ENCODE measurements at places on chromosomes 7 and 10.

GRCh38 chr10:21355591-21356011 is 169.9 kb downstream of the SKIDA1 start:
- peak; percentile 67 for ATAC-seq

DNA sequence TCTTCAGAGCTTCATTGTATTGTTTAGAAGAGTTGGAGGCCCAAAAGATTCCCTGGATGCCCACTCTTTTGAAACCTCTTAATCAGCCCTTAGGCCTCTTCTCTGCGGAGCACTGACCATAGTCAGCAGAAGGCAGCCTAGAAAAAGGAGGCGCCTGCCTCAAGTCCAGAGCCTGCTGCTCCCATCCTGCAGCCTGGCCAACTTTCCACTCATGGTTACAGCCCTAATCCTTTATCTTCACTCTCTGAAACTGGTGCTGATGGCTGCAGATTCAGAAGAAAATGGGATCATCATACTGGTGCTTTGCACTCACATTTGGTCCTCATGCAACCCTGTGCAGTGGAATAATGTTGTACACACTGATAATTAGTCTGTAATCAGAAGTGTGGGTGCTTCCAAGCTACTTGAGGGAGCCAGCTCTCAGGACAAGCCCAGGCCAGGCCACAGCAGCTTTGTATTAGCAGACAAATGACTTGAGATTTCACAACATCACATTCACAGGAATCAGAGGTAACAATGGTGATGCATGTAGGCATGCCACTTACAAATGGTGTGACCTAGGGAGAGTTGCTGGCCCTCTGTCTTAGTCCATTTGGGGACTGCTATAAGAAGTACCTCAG is 272.9 kb downstream of the GALNT17 start:
- ATAC-seq: no peak

DNA sequence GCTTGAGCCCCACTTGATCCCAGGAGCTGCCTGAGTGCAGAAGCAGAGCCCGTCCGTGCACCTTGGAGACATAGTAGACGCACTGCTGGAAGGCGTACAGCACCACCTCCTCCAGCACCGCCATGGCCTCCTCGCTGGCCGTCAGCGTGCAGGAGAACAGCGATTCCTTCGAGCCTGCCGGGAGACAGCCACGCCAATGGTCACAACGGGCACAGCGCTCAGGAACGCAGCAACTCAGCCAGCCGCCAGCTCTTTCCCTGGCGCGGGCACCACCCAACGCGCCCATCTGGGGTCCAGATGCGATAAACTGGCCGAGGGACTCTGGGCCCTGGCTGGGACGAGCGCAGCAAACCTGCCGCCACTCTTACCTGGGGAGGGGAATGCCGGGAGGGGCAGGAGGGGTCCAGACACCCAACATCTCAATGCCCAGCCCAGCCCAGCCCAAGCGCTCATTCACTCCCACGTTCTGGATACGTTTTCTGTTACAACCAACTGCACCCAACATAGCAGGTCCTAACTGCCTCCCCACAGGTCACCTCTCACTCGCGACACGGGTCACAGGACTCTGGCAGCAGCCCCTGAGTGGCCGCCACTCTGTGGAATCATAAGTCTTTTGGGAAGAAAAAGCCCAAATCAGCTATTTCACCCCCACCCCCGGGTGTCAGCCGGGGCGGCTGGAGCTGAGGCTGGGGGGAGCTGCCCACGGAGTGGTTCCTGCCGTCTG is 41.9 kb downstream of the AP5Z1 start:
- ATAC-seq: no peak

GRCh38 chr10:3797750-3798149 is 12.7 kb upstream of the KLF6 start:
- no peak for ATAC-seq

DNA sequence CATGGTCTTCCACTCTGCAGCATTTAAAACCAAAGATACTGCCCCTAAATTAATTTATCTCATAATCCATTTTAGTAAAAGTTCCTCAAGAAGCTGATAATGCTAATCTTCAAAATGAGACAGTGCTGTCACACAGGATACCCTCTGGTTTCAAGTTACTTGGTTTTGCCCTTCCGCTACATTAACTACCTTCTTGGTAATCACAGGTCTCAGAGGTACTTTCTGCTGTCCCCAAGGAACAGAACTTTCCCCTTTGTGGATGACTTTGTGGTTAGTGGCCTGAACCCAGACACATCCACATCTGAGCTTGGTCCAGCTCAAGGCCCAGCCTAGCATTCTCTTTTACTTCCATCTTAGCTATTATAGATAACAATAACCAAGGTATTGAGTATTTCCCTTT is 88.8 kb upstream of the TMEM26 start:
- ATAC-seq: no peak

- no peak for ATAC-seq
These were observed 155.5 kb upstream of the AHR start for GRCh38 chr7:17142831-17143541.

DNA sequence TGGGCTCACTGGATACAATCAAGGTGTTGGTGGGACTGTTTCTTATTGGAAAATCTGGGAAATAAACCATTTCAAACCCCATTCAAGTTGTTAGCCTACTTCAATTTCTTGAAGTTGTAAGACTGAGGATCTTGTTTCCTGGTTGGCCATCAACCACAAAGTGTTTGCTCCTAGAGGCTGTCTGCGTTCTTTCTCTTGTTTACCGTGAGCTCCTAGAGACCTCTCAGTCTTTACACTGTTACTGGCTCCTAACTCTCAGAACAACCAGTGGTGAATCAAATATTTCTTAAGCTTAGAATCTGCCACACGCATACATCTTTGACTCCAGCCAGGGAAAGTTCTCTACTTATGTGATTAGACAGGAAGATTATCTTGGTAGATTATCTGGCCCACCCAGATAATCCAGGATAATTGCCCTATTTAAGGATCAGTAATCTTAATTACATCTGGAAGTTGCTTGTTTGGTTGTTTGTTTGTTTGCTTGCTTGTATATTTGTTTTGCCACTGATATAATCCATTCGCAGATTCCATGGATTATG is 798.7 kb downstream of the IPMK start:
- no peak for ATAC-seq

DNA sequence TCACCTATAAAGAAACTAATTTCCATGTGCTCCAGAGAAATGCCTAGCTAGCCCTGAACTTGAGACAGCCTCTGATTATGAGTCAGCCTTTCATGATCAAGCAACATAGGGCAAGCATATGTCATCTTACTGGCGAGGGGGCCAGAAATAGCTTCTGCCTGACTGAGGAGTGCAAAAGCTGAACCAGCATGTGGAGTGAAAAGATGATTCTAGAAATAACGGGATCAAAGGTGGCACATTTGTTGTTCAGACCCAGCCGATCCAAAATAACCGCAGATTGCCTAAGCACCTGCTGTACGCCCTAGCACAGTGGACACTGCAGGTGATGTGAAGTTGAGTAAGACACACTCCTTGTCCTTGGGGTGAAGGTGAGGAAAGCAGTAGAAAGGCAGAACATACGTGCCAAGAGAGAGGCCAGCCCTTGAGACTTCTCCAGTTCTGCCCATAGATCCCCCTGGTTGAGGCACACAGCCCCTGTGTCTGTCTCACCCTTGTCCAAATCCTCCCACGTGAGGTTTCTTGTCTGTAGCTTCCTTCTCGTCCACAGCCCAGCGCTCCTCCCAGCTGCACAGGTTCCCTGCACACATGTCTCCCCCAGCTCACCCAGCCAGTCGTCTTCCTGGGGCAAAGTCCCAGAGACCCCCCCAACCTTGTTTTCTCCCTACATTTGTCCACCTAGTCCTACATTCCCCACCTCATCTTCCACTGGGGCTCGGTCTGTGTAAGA is 2.8 kb upstream of the BCL7B start:
- peak; percentile 62 for ATAC-seq

DNA sequence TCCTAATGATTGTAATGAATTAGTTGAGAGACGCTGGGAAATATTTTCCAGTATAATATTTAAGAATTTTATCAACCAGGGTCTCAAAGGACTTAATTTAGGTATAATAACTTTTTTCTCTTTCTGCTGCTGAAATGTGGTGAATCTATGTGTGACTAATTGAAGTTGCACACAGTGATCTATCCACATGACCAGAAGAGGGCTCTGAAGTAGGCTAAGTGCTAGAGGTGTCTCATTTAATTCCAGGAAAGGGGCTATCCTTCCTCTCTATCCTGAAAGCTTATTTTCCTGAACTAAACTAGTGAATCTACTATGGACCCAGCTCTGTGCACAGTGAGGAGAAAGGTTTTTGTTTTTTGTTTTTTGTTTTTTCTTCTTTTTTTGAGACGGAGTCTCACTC is 294.4 kb upstream of the MYO3A start:
- ATAC-seq: no peak

- no peak for ATAC-seq
These were observed 392.8 kb upstream of the KLF6 start for GRCh38 chr10:4177791-4178190.

DNA sequence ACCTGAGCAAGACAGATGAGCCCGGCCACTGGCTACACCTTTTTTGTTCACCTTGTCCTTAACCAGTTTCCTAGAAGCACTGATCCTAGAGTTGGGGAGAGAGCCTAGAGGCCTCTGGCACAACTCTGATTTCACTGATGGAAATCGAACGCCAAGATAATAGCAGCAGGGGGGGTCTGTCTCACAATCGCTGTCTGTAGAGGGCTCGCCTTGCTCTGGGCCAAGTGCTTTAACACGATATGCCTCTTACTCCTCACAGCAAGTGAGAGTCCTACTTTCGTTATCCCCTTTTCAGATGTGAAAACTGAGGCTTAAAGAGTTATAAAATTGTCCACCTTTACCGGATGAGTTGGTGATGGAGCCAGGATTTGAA is 472 bp downstream of the RASSF4 start:
- ATAC-seq: peak; percentile 3

- no peak for ATAC-seq
These were observed 250.8 kb downstream of the CCDC3 start for GRCh38 chr10:12750526-12751201.

DNA sequence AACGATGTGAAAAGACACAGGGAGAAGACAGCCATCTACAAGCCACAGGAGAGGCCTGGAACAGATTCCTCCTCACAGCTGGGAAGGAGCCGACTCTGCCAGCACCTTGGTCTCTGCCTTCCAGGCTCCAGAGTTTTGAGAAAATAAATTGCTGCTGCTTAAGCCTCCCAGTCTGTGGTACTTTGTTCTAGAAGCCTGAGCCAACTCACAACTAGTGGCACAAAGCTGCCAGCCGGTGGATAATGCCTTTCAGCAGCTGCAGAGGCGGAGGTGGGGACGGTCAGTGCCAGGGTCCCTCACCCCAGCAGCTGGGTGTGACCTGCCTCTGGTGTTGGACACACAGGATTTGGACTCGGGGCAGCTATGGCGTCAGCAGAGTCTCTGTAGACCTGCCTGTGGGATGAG is 255.4 kb upstream of the PITRM1 start:
- ATAC-seq: no peak

- no peak for ATAC-seq
These were observed 131.0 kb upstream of the AOAH start for GRCh38 chr7:36855330-36855729.

GRCh38 chr10:110252151-110252550 is 44.7 kb downstream of the MXI1 start:
- ATAC-seq: no peak

- no peak for ATAC-seq
These were observed 76.0 kb upstream of the ADO start for GRCh38 chr10:62728479-62728878.

DNA sequence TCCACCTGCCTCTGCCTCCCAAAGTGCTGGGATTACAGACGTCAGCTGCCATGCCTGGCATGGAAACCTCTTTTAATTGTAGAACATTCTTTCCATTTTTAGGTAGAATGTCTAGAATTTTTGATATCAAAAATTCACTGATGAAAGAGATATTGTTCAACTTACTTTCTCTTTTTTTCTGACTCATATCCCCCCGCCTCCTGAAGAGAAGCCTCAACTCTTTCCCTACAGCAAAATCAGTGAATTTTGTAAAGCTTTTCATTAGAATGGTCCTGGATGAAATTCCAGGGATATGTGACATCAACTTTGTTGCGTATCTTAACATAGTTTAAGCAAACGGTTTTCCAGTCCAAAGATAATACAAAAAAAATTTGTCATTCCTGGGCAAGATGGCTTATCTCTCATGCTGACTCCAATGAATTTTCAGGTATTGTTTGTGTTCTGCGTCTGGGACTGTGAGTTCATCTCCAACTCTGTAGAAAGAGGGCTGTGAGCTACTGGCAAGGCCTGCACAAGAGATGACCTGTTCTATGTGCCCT is 256.8 kb downstream of the BMPER start:
- ATAC-seq: no peak

- no peak for ATAC-seq
These were observed 346.6 kb downstream of the PTEN start for GRCh38 chr10:88209837-88210561.

DNA sequence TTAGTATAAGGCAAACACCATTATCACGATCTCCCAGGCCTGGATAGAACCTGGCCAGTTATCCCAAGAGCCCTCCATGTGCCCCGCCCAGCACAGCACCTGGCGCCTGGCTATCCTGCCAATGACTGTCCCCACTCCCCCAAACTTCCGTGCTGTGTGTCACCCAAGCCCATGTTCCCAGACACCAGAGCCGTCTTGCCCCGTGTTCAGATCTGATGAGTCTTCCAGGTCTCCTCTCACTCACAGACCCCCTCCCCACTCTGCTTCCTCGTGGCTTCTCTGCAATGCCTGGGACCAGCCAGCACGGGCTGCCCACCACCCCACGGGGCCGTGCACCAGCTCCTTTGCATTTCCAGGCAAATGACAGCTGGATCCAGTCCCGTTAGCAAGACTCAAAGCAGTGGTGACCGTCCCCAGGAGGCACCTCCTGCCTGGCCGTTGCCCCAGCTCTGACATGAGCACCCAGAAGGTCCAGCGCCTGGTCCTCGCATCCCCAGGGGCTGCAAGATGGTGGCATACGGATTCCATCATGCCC is 43.8 kb upstream of the INPP5A start:
- ATAC-seq: no peak

DNA sequence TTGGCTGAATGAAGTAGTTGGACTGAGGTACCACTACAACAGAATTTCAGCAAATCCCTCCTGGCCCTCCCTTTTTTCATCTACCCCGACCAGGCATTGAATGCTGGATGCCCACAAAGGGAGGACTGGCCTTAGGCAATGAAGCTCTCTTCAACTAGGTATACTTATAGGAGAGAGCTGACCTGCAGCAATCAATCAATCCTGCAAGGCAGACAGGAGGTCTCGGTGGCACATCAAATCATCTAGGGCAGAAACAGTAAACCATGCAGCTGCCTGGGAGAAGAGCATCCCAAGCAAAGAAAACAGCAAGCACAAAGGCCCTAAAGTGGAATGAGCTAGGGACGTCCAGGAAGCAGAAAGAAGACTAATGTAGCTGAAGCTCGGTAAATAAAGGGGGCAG is 2.4 kb upstream of the ABRAXAS2 start:
- no peak for ATAC-seq
